ENCODE measurements at places on chromosomes 16 and 17.

- no peak for DNase-seq
These were observed 7.4 kb downstream of the ZNF594 start for GRCh38 chr17:5184288-5184687.

DNA sequence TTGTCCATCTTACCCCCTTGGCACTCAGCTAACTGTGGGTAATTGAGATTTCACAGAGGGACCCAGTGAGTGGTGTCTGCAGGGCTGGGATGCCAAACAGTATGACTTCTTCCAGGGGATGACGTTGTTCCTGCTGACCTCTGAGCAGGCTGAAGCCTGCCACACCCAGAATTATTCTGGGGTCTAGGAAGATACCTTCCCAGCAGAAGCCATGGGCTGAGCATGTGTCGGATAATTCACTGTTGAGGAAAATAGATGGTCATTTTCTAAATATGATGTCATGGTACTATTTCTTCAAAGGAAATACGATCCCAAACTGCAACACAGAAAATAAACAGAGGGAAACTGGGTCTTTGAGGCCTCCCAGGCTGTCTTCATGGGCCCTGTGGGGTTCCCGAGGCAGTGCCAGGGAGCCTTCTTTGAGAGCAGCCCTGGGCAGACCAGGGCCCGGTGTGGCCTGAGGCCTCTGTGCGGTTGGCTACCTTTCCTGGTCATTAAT lies 17.4 kb downstream of the WNT9B start:
- no peak for DNase-seq

GRCh38 chr17:37392024-37392590 lies 14.5 kb downstream of the ACACA start:
- DNase-seq = peak; percentile 21

DNA sequence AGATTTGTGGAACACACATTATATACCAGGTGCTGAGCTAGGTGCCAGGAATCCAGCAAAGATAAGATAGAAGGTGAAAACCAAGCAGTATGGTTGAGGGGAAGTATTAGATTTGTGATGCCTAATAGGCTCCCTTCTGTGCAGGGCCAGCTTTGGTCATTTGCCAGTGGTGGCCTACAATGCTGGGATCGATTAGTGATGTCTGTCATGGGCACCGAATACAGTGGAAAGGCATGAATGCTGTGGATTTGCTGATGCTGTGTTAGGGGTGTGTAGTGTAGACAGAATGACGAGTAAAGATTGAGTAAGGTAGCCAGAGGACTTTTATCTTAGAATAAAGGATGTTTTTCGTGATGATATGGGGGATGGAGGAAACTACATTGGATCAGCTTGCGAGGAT lies 48.9 kb downstream of the SNX29 start:
- DNase-seq = peak; percentile 29

Data from stomach (tissue), 19 donors.